ENCODE measurements at places on chromosomes 2 and 18.

DNA sequence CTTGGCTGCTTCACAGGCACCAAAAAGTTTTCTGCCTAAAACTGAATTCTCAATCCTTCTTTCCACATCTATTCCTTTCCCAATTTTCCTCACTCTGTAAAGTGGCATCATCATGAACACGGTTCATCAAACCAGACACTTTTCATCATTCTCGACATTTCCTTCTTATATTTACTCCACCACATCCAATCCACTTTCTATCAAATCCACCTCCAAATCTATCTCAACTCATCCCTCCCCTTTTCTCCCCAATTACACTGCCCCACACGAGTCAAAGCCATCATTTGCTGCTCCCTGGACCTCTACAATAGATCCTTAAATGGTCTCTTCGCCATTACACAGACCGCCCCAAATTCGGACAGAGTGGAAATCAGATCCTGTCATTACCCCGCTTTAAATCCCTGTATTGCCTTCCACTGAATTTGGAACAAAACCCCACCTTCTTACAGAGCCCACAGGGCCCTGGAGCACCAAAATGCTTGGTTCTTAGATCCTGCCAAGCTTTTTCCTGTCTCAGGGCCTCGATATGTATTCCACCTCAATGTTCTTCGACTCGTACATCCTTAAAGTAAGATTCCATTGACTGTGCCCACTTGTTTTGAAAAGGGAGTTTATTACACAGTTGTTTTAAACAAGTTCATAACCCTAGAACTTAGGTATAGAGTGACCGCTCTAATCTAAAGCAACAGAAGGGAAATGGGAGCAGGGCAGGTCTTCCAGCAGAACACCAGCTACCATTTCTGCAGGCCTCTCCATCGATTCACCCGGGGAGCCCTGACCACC lies 856 bp downstream of the ACAA2 start:
- DNase-seq = no peak

DNA sequence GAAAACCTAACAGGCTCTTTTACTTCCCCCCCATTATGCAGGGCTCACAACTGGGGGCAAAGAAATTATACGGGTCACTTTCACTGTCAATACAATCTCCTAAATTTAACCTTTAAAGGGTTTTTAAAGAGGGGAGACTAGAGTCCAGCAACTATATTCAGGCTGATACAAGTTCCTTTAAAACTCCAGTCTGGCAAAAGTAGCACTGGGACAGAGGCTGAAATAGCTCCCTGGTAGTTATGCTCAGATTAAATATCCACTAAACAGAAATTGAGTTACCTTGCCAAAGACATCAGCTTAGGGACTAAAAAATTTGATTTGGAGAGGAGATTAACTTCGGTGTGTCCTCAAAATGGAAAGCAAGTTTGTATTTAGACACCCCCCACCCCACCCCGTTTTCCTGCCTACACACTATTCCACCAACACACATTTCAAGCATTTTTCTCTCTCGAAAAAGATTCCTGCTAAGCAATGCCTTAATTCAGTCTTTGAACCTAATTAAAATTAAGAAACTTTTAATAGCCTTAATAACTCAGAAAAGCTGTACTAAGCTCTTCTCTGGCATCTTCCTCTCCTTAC lies 127.2 kb downstream of the OSBPL1A start:
- no peak for DNase-seq

DNA sequence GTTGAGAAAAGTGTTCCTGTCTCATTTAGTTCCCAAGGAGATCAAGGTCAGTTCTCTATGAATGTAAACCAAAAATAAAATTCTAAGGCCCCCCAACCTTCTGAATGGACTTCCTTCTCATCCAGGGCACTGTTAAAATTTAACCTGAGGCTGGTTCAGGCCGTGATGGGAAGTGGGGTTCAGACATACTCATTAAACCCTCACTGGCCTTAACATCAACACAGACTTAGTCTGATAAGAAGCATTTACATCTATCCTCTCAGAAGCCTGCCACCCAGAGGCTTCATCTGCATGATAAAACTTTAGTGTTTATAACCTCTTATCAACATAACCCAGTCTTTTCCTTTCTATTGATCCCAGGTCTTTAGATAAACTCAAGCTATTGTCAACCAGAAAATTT lies 22.4 kb downstream of the ITSN2 start:
- no peak for DNase-seq

GRCh38 chr2:169275696-169276444 lies 86.5 kb downstream of the LRP2 start:
- DNase-seq = no peak

Measured in esophagus squamous epithelium (tissue), 5 donors.